ENCODE measurements at places on chromosomes 7 and 10.
A peak's percentile ranks its signal among the peaks of the same experiment; 100 is the strongest.

DNA sequence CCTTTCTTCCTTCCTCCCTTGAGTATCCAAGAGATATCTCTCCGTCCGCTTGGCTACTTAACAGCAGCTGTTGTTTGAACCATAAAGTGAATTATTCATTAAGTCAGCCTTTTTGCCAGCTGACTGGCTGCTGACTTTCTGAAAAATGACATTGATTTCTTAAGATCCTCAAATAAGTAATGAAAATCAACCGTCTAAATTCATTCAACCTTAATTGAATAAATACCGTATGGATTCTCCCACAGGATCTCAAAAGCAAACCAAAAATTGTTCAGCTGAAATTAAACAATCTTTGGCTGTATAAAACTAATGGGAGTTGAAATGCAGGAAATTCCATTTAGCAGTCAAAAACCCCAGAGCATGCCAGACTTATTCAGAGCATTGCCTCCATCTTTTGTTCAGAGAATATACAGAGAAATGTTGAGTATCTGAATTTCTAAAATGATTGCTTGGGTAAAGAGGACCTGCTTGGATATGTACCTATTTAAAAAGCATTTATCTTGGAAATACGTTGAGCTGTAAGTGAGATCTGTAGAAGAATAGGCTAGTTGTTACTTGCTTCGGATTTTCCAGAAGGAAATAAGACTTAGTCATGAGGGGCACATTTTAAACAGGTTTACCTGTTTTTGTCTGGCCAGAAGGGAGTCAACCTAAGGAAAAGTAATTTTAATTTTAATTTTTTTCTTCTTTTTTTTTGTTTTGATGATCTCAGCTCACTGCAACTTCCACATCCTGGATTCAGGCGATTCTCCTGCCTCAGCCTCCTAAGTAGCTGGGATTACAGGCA lies 136.2 kb downstream of the PLXDC2 start:
- DNase-seq = no peak

GRCh38 chr7:121019018-121019417 lies 30.5 kb downstream of the CPED1 start:
- no peak for DNase-seq

DNA sequence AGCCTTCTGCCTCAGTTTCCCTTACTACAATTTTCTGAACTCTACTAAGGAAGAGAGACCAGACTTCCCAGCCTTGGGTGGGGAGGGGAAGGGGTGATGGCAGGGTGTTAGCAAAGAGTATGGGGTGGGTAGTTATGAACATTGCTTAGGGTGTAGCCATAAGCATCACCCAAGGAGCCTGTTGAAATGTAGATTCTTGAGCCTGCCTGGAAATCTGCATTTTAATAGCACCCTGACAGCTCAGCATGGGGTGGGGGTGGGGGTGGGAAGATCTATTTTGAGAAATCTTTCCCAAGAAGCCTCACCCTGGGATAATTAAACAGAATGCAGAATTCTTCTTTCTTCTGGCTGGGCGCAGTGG lies 164.8 kb downstream of the NRF1 start:
- DNase-seq = no peak

GRCh38 chr10:71589617-71590551 lies 129.7 kb downstream of the C10orf105 start:
- DNase-seq = no peak

DNA sequence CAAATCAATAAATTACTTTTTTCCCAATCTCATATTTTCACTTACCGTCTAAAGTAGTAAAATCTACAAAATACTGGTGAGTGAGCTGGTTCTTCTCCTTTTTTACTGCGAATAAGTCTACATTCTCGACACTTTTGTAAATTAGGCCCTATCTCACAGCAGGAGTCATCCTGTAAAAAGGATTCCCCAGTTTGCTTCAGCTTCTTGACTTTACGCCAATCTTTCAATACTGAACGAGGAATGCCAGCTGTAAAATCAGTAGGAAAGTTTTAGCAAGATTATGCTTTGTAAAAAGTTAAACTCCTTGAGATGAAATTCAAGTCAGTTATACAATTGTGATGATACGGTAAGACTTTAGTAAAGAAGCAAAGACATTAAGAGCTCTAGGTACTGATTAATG lies 67.3 kb downstream of the NRBF2 start:
- DNase-seq = no peak

- DNase-seq = peak; percentile 49
Measured at GRCh38 chr10:68156373-68157185, 47.3 kb downstream of the MYPN start.

DNA sequence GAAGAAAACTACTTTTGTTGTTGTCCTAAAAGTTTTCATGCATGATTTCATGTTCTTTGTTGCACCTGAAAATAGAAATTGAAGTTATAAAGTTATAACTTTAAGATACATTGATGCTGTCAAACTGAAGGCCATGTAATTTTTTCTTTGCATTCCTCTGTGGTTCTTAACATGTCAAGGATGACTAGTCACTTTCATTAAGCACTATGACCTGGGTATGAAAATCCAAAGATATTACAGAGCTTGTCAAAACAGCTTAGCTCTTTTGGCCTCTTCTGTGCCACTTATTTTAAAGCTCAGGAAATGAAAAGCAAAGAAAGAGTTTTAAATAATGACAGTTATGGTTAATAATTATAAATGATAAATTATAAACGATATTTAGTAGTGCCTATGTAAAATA lies 241.6 kb upstream of the CACNA2D1 start:
- no peak for DNase-seq

DNA sequence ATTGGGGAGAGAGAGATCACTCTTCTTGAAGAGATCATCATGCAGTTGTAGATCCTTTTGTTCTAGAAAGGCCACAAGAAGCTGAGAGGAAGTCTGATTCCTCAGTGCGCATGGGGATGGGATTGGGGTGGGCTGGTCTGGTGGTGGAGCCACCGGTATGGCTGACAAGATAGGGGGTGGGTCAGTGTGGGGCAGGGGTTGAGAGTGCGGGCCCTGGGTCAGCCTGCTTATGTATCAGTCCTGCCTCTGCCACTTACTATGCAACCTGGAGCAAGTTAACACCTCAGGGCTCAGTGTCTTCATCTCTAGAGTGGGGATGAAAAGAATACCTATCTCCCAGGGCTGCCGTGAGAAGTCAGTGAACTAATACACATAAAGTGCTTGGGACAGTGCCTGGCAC lies 8.0 kb downstream of the SMARCD3 start:
- no peak for DNase-seq

GRCh38 chr7:96707901-96708774 lies 1.5 kb downstream of the SEM1 start:
- no peak for DNase-seq

- no peak for DNase-seq
Measured at GRCh38 chr7:55108401-55108800, 89.6 kb downstream of the EGFR start.

DNA sequence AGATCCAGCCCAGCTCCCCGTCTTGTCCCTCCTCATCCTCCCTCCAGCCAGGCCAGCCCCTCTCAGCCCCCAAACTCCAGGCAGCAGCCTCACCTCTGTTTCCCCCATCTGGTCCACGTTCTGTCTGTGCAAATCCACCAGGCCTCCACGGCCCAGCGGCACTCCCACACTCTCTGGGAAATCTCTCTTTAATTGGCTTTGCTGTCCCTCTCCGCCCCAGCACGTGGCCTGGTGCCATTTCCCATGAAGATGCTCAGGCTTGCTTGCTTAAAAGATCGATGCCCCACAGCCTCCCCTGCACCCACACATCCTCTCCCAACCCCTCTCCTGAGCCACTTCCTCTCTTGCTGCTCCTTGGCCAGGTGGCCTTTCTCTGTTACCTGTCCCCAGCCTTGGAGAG lies 39.3 kb downstream of the PRF1 start:
- peak; percentile 24 for DNase-seq

DNA sequence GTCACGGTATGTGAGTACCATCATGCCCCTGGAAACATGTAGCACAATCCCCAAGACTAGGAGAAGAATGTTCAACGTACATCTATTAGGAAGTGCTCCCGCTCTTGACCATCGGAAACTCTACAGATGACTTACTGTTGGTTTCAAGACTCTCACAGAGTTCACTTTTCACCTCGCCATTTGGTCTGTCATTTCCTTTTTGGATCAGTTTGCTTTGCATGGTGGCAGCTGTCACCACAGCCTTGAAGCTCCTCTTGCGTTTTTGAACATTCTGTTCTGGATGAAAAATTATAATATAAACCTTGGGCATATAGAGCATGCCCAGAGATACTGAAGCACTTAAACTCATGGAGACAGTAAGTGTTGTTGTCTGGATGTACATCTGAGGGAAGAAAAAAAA lies 806.8 kb downstream of the GRM8 start:
- DNase-seq = no peak

- no peak for DNase-seq
Measured at GRCh38 chr10:131819241-131820072, 81.4 kb upstream of the PPP2R2D start.

GRCh38 chr10:99883523-99883922 lies 101.1 kb downstream of the ABCC2 start:
- DNase-seq = no peak

DNA sequence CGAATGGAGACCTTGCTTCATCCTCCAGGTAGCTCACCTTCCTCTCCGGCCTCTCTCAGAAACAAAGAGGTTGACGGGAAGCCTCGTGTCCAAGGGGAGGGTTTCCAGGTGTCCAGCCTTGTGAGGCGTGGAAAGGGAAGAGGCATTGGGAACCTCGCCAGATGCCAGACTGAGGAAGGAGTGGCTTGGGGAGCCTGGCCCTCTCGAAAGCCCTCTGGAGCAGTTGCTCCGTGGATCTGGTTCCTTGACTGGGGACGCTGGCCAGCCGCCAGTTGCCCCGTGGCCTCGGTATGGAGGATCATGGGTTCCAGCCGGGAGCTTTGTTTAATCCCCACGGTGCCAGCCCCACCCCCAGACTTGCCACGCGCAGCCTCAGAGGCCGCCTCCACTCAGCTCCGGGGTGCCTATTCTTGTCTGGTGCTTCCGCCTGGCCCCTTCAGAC lies 30.3 kb upstream of the SUN1 start:
- peak; percentile 55 for DNase-seq

DNA sequence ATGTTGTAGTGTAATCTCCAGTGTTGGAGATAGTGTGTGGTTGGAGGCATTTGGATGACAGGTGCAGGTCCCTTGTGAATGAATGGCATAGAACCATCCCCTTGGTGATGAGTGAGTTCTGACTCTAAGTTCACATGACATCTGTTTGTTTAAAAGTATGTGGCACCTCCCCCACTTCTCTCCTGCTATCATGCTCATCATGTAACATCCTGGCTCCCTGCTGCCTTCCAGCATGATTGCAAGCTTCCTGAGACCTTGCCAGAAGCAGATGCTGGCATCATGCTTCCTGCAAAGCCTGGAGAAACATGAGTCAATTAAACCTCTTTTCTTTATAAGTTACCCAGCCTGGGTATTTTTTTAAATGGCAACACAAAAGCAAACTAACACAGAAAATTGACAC lies 499.0 kb upstream of the SEMA3D start:
- DNase-seq = no peak

DNA sequence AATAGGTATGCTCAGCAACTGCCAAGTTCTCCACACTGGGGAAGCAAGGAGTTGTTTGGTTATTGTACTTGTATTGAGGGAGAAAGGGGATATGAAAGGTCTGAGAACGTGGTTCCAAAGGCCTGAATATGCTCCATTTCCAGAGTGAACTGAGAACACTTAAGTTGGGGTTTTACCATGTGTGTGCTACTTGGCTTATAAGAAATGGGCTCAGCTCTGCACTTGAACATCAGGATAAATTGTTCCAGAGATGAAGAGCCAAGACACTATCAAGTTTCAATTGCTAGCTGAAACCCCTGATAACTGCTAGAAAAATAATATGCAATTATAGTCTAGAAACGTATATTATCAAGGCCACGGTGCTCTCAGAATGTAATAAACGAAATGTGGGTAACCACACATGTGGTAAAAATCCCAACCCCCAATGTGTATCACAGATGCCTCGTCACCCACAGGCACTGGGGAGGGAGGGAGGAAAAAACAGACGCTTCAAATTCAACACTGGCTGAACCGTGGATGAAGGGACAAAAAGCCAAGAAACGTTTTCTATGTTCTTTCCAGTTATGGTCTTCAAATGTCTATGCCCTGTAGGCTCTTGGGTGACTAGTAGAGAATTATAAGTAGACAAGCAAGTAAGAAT lies 16.3 kb downstream of the ELMO1 start:
- DNase-seq = no peak

DNA sequence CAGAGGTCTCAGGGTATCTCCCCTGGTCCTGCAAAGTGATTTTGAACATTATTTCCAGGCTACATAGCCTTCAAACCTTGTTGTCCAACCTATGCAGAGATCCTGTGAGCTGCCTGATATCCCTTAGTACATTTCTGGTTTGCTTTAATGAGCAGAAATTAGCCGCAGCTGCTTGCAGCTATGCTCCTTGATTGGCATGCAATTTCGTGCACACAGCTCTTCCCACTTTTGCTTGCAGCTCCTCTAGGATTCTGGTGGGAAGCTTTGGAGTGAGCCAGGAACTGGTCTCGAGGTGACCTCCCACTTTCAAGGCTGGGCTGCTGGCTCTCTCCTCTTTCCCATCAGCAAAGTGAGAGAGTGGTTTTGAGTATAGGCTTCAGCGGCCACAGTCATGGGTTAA lies 45.8 kb downstream of the OAT start:
- no peak for DNase-seq

GRCh38 chr7:100053215-100053614 lies 3.6 kb downstream of the ZSCAN21 start:
- peak; percentile 64 for DNase-seq

- no peak for DNase-seq
Measured at GRCh38 chr10:42691361-42692120, 53.2 kb upstream of the ZNF33B start.

DNA sequence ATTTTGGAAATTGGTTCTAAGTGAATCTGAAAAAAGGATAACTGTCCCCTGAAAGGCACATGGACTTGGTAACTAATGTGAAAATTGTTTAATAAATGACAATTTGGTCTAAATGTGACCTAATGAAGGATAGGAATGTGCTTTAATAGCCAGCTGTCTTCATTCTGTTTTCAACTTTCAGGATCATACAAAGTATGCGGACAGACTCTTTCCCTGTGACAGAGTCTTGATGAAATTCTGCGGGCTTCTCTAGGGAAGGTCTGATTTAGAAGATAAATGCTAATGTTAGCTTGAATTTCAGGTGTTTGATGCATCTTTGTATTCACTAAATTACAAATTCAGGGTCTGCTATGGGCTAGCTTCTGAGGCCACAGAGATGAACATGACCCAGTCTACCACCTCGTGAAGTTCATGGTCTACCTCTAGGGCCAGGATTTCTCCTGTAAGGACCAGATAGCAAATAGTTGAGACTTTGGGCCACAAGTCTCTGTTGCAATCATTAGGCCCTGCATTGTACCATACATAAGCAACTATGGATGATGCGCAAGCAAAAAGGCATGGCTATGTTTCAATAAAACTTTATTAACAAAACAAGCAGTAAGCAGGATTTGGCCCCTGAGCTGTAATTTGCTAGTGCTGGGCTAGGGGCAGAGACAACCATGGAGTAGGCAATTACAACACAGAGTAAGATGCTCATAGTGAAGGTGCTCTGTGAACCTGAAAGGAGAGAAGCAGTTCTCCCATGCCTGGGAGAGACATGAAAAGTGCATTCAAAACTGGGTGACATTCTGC lies 368.6 kb downstream of the INHBA start:
- DNase-seq = no peak

Measured in femur (tissue), 1 donor.